Central memory CD4-positive, alpha-beta T cell (primary cell): ENCODE measurements at places on chromosomes 2 and 18.

GRCh38 chr2:54940723-54941122 lies 109.5 kb downstream of the RTN4 start:
- no peak for DNase-seq

GRCh38 chr2:224517963-224518362 lies 67.2 kb downstream of the CUL3 start:
- DNase-seq: no peak

- DNase-seq: no peak
Measured at GRCh38 chr2:72135921-72136320, 11.7 kb downstream of the CYP26B1 start.

GRCh38 chr2:185687967-185688366 lies 50.6 kb upstream of the FSIP2 start:
- no peak for DNase-seq

DNA sequence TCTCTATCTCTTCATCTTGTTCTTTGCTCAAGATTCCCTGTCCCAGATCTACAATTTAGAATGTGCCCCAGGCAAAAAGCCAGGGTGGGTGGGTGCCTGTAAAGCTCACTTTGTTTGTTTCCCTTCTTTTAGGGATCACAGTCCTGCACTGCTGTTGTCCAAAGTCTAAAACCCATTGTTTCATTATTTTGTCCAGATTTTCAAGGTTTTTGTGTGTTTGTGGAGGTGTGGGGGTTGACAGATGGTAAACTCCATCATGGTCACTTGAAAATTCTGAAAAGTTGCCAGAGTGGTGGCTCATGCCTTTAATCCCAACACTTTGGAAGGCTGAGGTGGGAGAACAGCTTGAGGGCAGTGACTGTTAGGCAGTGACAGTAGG lies 41.5 kb downstream of the YES1 start:
- DNase-seq: no peak

DNA sequence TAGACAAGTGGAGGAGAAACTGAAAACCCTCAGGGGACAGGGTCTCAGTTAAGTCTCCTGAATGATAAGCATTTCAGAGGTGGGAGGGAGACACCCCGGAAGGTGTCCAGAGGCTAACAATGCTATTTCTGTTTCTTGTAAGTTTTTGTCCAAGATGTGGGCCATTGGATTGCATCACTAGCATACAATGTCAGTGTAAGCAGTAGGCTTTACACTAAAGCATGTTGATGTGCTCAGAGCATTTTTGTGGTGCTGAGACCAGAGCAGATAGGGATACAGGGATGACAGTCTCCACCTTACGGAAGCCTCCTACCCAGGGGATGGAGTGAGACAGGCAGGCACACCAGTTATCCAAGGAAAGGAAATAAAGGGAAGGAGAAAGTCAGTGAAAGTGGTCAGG lies 2.2 kb upstream of the IL1R1 start:
- DNase-seq: no peak

- no peak for DNase-seq
Measured at GRCh38 chr18:36537289-36537688, 239.8 kb downstream of the FHOD3 start.

DNA sequence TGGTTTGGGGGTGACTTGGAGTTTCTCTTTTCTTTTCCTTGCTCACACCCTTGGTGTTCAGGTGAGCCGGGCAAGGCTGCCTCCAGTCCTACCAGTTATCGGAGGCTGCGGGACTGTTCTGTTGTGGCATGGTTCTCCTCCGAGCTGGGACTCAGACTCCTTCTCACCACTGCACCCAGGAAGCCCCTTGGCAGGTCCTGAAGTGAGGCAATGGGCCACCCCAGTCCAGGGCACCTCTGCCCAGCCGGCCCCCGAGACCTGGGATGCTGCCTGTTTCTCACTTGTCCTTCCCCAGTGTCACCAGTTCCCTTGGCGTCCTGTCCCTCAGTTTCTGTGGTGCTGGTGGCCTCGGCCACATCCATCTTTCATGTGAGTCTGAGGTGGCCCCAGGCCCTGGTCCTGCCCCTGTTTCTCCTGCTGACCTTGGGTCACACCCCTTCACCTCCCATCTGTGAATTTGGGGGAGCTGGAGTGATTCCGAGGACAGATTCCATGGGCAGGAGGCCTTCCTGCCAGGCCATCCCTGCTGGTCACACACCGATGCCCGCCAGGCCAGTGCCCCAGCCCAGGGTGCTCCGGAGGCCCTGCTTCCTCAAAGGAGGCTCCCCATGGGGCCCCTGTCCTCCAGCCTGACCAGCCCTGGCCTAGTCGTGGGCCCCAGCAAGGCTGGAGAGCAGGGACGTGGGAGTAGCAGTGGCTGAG lies 6.6 kb upstream of the KLHL30 start:
- DNase-seq: no peak

GRCh38 chr2:105327690-105328089 lies 1.8 kb downstream of the TGFBRAP1 start:
- no peak for DNase-seq
